Vagina (tissue), 2 donors: ENCODE measurements at places on chromosomes 12 and 14. TPM values are rescaled to one million over a fixed set of nuclear protein-coding genes. Genes with fewer than 3 reads are reported as not detected.

DNA sequence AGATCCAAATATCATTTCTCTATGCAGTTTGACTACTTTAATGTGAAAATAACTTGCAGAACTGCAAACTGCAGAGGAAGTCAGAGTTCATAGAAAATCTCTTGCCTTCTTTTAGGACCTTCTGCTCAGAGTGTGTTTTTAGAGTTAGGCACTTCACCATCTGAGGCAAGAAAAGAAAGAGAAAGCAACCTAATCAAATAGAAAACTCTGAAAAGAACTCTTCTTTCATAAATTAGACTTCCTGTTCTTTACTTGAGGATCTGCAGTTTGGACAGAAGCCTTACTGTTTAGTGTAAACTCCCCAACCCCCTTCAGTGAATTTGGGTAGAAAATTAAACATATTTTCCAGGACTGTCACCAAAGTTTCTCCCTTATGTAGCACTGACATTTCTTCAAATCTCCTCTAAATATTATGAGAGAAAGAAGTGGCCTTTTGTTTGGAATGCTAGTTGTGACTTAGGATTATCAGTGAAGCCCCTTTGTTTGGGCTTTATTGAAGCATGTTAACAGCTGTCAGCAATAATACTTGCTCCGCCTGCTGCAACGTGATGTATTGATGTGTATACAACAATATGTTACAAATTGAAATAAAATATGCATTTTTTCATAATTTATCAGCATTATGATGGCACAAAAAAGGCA, 99.5 kb downstream of the PDZRN4 start:
- DNase-seq = no peak
- no peaks in the 10 kb centered on the region for H3K27me3 ChIP-seq
- no peaks in the 10 kb centered on the region for H3K36me3 ChIP-seq
- no peak overlapping the region for H3K27ac ChIP-seq
- no peaks in the 10 kb centered on the region for H3K4me1 ChIP-seq
- no peak overlapping the region for H3K4me3 ChIP-seq

GRCh38 chr14:65335411-65335947, 77.1 kb upstream of the FUT8 start:
- peaks cover 29% of the 10 kb centered on the region for H3K4me1 ChIP-seq
- DNase-seq = no peak
- H3K27me3 ChIP-seq = no peaks in the 10 kb centered on the region
- H3K36me3 ChIP-seq = no peaks in the 10 kb centered on the region

GRCh38 chr14:49050822-49051221, 535.4 kb downstream of the RPS29 start:
- no peak overlapping the region for H3K4me3 ChIP-seq
- no peak for DNase-seq
- H3K4me1 ChIP-seq = no peaks in the 10 kb centered on the region
- no peaks in the 10 kb centered on the region for H3K27me3 ChIP-seq

Gene ARHGAP9
- 28.7 TPM for total RNA-seq

Gene UBC
- 2,671 TPM for total RNA-seq

- no peaks in the 10 kb centered on the region for H3K4me1 ChIP-seq
- DNase-seq = no peak
- no peaks in the 10 kb centered on the region for H3K27me3 ChIP-seq
- H3K36me3 ChIP-seq = no peaks in the 10 kb centered on the region
- no peak overlapping the region for H3K27ac ChIP-seq
These were observed 7.7 kb upstream of the BCL7A start for GRCh38 chr12:122013791-122014590.
